Suppressor macrophage treated with lipopolysaccharide for 1 hour (primary cell): ENCODE measurements at places on chromosomes 7 and 10.

DNA sequence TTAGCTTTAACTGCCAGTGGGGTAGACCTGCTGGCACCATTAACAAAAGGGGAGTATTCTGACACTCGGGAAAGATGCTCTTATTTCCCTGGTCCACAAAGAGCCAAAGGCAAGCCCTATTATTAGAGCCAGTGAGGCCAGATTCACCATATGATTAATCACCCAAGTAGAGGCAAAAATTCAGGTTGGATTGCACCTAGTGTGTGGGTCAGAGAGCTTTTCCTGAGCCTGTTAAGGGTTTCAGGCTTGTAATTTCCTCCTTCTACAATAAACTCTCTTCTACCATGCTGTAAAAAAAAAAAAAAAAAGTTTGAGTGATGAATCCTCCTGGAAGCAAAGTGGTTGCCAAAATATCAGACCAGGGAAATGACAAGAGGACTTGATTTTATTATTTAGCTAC is 163.5 kb downstream of the MBL2 start:
- no peak for DNase-seq

DNA sequence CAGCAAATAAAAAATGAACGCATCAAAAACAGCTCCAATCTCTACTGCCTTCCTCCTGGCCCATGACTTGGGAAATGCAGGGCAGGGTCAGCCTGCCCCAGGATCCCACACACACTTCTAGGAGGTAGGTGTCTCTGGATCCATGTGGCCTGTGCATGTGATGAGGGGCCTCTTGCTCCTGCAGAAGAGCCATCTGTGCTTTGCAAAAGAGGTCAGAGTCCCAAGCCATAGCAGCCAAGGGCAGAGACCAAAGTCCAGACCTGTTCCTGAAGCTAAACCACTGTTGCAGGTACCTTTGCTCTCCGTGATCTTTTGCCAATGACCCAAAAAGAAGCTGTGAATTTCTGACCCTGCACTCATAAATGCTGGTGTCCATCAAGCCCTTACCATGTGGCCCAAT is 57.1 kb downstream of the KCNMA1 start:
- no peak for DNase-seq

GRCh38 chr10:79070081-79070605 is 1.4 kb downstream of the ZMIZ1 start:
- no peak for DNase-seq

DNA sequence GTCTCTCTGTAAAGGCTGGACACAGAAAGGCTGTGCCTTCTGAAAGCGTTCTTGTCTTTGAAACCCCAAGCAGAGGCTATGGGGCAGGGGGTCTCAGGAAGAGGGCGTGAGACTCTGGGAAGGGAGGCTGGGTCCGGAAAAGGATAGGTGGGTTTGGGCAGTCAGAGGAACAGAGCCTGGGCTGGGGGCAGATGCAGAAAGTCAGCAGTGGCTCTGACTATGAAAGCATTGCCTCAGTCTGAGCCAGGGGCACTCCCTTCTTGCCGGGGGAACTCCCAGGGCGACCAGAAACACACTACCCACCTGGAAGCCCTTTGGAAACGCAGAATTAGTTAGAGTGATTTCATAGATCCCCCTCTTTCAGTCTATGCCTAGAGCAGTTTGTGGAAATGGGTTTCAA is 72.0 kb downstream of the VWA2 start:
- DNase-seq, result no peak

GRCh38 chr7:22344655-22345054 is 12.3 kb downstream of the RAPGEF5 start:
- no peak for DNase-seq

DNA sequence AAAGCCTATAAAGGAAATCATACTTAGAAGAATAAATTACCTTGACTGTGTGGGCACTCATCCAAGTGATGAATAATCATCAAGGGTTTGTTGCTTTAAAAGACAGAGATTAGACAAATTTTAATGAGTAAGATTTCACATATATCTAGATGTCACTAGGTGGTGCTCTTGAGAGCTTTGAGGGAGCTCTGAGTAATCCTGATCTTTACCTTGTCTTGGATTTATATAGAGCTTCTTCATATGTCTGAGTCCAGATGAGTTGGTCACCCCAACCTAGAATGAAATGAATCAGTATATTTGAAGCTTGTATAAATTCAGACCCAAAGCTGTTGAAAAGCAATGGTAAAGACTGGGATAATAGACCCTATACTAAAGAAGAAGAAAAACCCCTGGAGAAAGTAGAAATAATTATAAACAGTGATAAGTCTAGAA is 3.7 kb downstream of the AGR2 start:
- DNase-seq, result peak; percentile 83

- no peak for DNase-seq
Observed at GRCh38 chr10:130141878-130142277, 5.7 kb downstream of the GLRX3 start.

GRCh38 chr7:12358694-12359093 is 45.0 kb downstream of the VWDE start:
- no peak for DNase-seq

GRCh38 chr7:69550991-69551390 is 47.3 kb upstream of the AUTS2 start:
- no peak for DNase-seq

DNA sequence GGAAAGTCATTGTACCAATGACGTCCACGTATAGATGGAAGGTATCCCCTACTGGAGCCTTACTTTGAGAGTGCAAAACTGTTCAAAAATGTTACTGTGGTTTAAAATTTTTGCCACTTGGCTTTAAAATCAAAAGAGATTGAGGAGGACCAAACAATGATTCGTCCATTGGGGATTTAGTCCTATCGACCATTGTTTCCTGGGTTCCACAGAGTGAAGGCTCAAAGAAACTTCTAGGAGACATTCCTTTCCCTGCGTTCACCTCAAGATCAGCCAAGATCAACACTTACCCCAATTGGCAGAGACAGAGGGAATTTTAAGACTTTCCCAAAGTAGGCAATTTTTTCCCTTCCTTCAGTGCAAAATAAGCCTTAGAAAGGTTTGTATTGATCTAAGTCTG is 152.3 kb downstream of the NEBL start:
- DNase-seq, result no peak

DNA sequence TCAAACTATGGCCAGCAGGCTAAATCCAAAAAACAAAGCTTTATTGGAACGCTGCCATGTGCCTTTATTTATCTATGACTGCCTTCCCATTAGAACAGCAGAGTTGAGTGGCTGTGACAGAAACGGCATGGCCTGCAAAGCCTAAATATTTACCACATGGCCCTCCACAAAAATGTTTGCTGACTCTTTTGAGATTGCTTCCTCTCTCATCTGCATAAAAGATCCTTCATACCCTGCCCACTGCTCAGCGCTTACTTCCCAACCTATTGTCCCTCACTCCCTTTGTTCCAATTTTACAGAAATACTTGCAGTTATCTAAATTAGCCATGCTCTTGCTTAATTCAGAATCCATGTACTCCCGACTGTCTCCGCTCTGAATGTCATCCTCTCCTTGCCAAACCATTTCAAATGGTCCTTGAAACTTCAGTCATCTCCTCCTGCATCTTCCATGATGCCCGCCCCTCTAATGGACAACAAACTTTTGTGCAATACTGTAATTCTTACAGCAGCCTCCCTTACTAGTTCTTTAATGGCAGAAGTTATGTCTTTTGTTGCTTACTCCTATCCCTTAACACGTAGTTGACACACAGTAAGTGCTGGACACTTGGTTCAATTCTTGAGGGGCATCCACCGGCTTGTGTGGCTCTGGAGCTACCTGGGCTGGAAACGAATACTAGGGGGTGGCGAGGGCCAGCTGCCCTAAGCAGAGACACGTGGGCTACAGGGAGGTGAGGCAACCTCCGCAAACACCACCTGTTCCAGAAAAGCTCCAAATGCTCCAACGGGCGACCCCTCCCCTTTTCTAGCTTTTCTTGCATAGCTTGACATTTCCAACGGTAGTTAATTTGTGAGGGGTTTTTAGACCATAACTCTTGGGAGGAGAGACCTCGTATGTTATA is 832 bp downstream of the XRCC2 start:
- DNase-seq, result no peak

DNA sequence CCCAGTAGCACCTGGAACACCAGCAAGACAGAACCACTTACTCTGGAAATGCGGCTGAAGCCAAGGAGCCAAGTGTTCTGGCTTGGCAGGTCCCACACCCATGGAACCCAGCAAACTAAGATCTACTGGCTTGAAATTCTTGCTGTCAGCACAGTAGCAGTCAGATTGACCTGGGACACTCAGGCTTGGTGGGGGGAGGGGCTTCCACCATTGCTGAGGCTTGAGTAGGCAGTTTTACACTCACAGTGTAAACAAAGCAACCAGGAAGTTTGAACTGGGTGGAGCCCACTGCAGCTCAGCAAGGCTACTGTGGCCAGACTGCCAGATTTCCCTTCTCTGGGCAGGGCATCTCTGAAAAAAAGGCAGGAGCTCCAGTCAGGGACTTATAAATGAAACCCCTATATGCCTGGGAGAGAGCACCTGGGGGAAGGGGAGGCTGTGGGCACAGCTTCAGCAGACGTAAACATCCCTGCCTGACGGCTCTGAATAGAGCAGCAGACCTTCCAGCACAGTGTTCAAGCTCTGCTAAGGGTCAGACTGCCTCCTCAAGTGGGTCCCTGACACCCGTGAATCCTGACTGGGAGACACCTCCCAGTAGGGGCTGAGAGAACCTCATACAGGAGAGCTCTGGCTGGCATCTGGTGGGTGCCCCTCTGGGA is 121.2 kb downstream of the MTERF1 start:
- DNase-seq, result no peak

DNA sequence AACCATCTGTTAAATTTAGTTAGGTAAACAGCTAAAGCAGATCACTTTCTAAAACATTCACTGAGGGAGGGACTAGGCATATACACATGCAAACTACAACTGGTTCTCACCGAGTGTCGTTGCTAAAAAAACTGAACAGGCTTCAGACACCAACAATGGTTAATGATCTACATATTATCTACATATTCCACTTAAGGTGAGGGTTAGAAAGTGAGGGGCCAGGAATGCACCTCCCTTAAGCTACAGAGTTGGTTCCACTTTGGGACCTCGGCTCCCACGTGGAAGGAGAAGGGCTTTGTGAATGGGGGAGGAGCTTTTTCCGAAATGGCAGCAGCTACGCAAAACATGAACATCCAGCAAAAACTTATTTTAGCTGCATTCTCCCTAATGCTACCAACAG is 5.8 kb downstream of the CTBP2 start:
- peak; percentile 32 for DNase-seq

DNA sequence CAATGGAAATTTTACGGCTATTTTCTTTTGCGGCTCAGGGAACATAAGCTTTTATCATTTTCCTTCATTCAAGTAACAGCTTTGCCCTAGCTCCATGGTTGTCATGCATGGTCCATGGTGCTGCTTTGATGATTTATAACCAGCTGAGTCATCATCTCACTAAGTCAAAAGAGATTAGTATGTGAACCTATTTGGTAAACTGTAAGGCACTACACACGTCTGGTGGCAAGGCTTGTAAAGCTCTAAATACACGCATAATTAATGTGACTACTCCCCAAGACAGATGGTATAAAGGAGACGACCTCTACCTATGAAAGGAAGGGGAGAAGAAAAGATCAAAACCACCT is 340.2 kb downstream of the KCNMA1 start:
- DNase-seq, result no peak

DNA sequence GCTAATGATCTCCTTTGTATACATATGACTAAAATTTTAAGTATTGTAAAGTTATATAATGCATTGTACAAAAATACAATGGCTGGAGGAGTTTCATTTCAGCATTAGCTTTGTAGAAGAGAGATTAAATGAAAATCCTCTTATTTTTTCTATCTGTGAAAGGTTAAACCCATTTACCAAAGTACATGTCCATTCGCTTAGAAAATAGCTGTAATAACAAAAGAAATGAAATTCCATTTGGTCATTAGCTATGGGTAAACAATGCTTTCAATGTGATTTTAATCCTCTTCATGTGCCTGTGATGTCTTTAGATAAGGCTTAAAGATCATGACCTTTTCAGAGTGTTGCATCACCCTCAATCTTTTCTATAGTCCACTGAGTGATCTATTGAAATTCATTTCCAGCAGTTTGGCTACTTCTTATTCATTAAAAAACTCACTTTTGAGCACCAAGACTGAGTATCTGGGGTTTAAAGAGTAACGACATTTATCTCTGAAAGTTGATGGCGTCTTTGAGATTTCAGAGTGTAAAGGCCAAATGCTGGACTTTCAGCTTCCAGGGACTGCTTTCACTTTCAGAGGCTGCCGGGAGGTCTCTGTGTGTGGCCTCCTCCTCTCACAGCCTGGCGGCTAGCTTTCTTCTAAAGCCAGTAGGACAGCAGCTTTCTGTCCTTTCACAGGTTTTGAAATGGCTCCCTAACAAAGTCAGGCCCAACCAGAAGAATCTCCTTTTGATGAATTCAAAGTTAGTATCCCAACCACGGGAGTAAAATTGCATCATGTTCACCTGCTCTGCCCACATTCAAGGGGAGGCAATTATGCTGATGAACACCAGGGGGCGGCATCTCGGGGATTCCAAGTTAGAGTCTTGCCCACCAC is 701.4 kb upstream of the COBL start:
- DNase-seq, result no peak

DNA sequence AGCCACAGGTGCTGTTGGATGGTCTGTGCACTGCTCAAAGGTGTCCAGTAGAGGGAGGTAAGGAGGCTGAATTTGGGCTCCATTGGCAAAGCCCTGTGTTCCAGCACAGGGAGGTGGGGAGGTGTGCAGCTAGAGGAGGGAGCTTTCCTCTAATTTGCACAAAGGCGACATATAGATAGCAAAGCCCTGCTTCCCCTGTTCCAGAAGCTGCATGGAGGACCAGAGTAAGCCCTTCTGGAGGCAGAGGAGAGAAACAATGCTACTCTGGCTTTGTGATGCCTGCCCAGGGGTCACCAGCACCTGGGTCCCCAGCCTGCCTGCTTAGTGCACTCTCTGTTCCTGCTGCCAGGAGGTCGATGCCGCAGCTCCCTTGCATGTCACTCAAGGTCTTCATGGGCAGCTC is 3.4 kb upstream of the ARHGAP22 start:
- peak; percentile 46 for DNase-seq
